Activated T-cell treated with anti-CD3 and anti-CD28 coated beads, Interleukin-2, amount 50 U/mL, for 72 hours (primary cell): ENCODE measurements at places on chromosomes 6 and 20. TPM values are rescaled to one million over a fixed set of nuclear protein-coding genes. Genes with fewer than 3 reads are reported as not detected.

The GTSF1L gene
- total RNA-seq = not detected

DNA sequence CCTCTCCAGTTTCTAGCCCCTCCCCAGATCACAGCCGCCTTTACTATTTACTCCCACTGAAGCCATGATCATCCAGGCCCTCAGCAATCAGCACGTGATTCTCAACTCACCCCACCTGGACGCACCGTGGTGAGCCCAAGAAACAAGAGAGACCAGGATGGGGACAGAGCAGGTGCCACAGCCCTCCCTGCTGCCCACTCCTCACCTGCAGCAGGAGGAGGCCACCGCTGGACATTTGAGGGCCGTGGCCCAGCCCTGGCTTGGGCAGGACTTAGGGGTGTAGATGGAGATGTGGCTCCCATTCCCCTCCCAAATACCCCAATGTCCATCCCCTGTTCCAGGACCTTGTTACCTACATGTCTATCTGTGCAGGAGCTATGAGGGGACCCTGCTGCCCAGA lies 20.3 kb downstream of the HLA-F start:
- no peak overlapping the region for H3K4me3 ChIP-seq
- no peak overlapping the region for H3K27ac ChIP-seq
- peaks cover 12% of the 10 kb centered on the region for H3K4me1 ChIP-seq
- DNase-seq = no peak
- no peaks in the 10 kb centered on the region for H3K36me3 ChIP-seq

DNA sequence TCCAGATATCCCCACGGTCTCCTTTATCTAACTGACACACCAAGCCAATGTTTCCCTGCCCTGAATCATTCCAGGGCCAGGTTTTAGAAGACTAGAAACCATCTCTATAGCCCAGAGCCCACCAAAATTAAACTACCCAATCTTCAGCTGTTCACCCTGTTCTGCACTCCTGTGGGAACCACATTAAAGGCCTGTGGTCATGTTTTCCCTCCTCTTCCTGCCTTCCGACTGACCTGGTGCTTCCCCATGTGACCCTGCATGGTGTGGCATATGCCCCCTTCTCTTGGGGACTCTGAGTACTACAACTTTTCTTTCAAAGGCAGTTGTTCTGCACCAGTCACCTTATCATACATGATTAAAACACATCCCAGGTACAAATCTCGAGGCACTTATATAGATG lies 155.0 kb downstream of the TMEM200A start:
- H3K4me3 ChIP-seq = no peak overlapping the region
- no peak for DNase-seq
- H3K27ac ChIP-seq = no peak overlapping the region
- H3K36me3 ChIP-seq = peaks cover 18% of the 10 kb centered on the region
- no peaks in the 10 kb centered on the region for H3K27me3 ChIP-seq
- H3K4me1 ChIP-seq = peaks cover 58% of the 10 kb centered on the region

The RIPK1 gene
- total RNA-seq = 23.6 TPM

GRCh38 chr6:153309651-153310050 lies 178.6 kb upstream of the RGS17 start:
- DNase-seq = no peak
- no peaks in the 10 kb centered on the region for H3K27me3 ChIP-seq
- H3K36me3 ChIP-seq = no peaks in the 10 kb centered on the region
- H3K4me3 ChIP-seq = no peak overlapping the region

GRCh38 chr6:150894935-150895552 lies 29.5 kb downstream of the MTHFD1L start:
- H3K27ac ChIP-seq = peak overlapping the region; percentile 42
- H3K27me3 ChIP-seq = no peaks in the 10 kb centered on the region
- peak; percentile 21 for DNase-seq
- H3K4me3 ChIP-seq = peak overlapping the region; percentile 40
- peaks cover 31% of the 10 kb centered on the region for H3K36me3 ChIP-seq

- H3K4me1 ChIP-seq = no peaks in the 10 kb centered on the region
- H3K27me3 ChIP-seq = no peaks in the 10 kb centered on the region
- H3K27ac ChIP-seq = no peak overlapping the region
- DNase-seq = no peak
- H3K36me3 ChIP-seq = no peaks in the 10 kb centered on the region
Observed at GRCh38 chr6:94065707-94066337, 646.5 kb upstream of the EPHA7 start.

DNA sequence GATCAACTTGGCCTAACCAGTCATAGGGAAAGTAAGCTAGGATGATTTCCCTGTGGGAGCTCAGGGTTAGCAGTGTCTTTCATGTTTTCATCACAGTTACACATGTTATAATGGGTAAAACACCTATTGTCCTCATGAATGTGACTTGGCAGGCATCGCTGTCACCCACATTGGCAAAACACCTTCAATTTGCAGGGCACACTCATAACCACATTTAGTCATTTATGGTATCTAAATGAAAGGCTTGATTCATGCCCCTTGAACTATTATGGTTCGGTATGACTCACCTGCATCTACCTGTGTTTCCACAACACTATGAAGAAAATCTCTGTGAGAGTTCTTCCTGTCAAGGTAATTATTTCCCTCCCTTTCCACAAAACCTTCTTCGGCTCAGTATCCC lies 49.2 kb downstream of the FRK start:
- peaks cover 15% of the 10 kb centered on the region for H3K4me1 ChIP-seq
- peak; percentile 73 for DNase-seq
- no peaks in the 10 kb centered on the region for H3K36me3 ChIP-seq
- peaks cover 46% of the 10 kb centered on the region for H3K27me3 ChIP-seq
- H3K27ac ChIP-seq = peak overlapping the region; percentile 22

GRCh38 chr6:124699038-124699437 lies 263.2 kb upstream of the RNF217 start:
- no peak for DNase-seq
- no peak overlapping the region for H3K4me3 ChIP-seq
- H3K4me1 ChIP-seq = no peaks in the 10 kb centered on the region
- H3K36me3 ChIP-seq = no peaks in the 10 kb centered on the region
- H3K27me3 ChIP-seq = no peaks in the 10 kb centered on the region

- peaks cover 43% of the 10 kb centered on the region for H3K4me1 ChIP-seq
- peak overlapping the region; percentile 86 for H3K27ac ChIP-seq
- peak overlapping the region; percentile 18 for H3K4me3 ChIP-seq
- DNase-seq = peak; percentile 53
- H3K27me3 ChIP-seq = no peaks in the 10 kb centered on the region
- H3K36me3 ChIP-seq = no peaks in the 10 kb centered on the region
Observed at GRCh38 chr20:53080969-53081871, 109.1 kb downstream of the TSHZ2 start.

GRCh38 chr6:104816125-104816524 lies 43.6 kb downstream of the HACE1 start:
- H3K4me3 ChIP-seq = no peak overlapping the region
- DNase-seq = no peak
- H3K4me1 ChIP-seq = peaks cover 11% of the 10 kb centered on the region

GRCh38 chr6:91697010-91697695 lies 1110.3 kb upstream of the MAP3K7 start:
- H3K36me3 ChIP-seq = peaks cover 3% of the 10 kb centered on the region
- H3K27me3 ChIP-seq = no peaks in the 10 kb centered on the region

GRCh38 chr6:37236921-37237320 lies 20.7 kb upstream of the TBC1D22B start:
- no peaks in the 10 kb centered on the region for H3K27me3 ChIP-seq
- peaks cover 46% of the 10 kb centered on the region for H3K4me1 ChIP-seq
- H3K4me3 ChIP-seq = no peak overlapping the region
- no peaks in the 10 kb centered on the region for H3K36me3 ChIP-seq
- H3K27ac ChIP-seq = no peak overlapping the region
- DNase-seq = no peak

DNA sequence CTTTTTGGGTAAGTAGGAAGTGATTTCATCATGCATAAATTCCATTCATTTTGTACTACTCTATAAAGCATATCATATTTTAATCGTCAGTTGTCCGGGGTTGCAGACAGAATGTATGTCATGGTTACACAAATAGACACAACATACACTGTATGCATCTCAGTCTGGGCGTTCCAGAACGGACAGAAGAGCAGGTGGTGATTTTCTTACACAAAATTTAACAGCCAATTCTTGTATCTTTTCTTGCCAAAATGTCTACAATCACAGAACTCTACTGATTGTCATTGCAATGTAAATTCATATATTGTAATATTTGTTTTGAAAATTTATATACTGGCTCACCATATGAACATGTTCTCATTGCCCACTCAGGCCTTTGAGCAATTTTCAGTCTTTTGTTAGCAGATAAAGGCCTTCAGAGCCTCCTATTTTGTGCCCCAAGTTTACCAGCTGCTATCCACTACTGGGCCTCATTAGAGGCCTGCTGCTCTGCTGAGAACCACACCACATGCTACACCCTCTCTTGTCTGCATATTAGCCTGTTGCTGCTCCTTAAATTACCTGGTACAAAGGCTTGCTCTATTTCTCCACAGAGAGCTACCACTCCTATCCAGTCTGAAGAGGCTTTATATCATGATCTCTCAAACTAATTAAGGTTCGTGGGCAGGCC lies 61.5 kb downstream of the PRDM13 start:
- H3K4me1 ChIP-seq = no peaks in the 10 kb centered on the region
- DNase-seq = no peak
- peaks cover 11% of the 10 kb centered on the region for H3K27me3 ChIP-seq
- H3K27ac ChIP-seq = no peak overlapping the region
- no peak overlapping the region for H3K4me3 ChIP-seq

- no peak for DNase-seq
- no peaks in the 10 kb centered on the region for H3K36me3 ChIP-seq
- H3K27ac ChIP-seq = no peak overlapping the region
- H3K4me1 ChIP-seq = no peaks in the 10 kb centered on the region
- no peak overlapping the region for H3K4me3 ChIP-seq
Observed at GRCh38 chr6:130421585-130421984, 55.8 kb downstream of the TMEM200A start.

- H3K27ac ChIP-seq = no peak overlapping the region
- H3K4me3 ChIP-seq = no peak overlapping the region
- no peak for DNase-seq
- H3K4me1 ChIP-seq = no peaks in the 10 kb centered on the region
- H3K27me3 ChIP-seq = no peaks in the 10 kb centered on the region
Observed at GRCh38 chr6:144845186-144845585, 560.1 kb downstream of the UTRN start.

DNA sequence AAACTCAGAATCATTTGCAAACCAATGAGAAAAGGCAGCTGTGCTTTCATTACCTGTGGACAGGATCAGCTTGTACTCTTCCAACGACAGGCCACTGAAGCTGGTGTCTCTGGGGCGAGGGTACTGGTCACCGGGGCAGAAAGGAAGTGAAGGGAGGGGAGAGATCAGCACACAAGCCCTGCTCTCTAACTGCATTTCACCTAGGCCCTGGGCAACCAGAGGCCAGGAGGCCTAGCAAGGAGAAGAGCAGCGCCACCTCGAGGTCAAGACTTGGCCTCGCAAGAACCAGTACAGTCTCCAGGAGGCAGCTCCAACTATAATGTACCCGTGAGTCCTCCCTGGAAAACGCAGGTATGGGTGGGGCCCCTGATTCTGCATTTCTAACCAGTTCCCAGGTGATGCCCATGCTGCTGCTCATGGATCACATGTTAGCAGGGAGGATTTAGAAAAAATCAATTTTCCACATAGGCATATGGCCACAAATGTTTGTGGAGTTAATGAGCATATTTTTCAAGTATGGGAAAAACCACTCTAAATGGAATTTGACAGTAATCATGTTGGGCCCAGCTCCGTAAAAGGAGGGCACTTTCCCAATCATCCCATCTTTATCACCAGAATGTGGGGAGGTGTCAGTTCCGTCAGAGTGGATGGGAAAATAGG lies 11.0 kb downstream of the UQCC2 start:
- peak overlapping the region; percentile 82 for H3K4me3 ChIP-seq
- peak overlapping the region; percentile 96 for H3K27ac ChIP-seq
- DNase-seq = peak; percentile 81
- H3K27me3 ChIP-seq = no peaks in the 10 kb centered on the region
- H3K36me3 ChIP-seq = peaks cover 2% of the 10 kb centered on the region

DNA sequence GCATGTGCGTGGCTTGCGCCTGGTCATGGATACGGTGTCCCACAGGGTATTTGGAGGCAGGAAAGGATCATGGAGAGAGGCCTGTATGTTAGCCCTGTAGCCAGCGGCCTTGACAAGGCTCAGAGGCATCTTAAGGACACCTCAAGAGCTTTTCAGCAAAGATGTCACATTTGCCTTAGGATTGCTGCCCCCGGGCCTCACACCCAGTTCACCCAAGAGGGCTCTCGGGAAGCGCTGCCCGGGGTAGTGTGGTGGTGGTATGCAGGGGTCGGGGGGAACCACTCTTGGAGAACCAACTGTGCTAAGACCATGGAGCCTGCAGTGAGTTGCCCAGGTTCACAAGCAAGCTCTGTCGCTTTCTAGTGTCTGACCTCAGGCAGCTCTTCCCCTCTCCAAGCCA lies 36.9 kb upstream of the VSTM2L start:
- H3K4me1 ChIP-seq = no peaks in the 10 kb centered on the region
- DNase-seq = no peak
- H3K36me3 ChIP-seq = peaks cover 5% of the 10 kb centered on the region
- H3K27ac ChIP-seq = no peak overlapping the region
- H3K4me3 ChIP-seq = no peak overlapping the region
- H3K27me3 ChIP-seq = no peaks in the 10 kb centered on the region

The SGK2 gene
- 1.7 TPM for total RNA-seq

The MKKS gene
- 7.7 TPM for total RNA-seq

- H3K4me1 ChIP-seq = peaks cover 7% of the 10 kb centered on the region
- peaks cover 62% of the 10 kb centered on the region for H3K27me3 ChIP-seq
- H3K4me3 ChIP-seq = peak overlapping the region; percentile 50
- H3K27ac ChIP-seq = no peak overlapping the region
Observed at GRCh38 chr20:46307139-46307998, 929 bp downstream of the CDH22 start.

The MAP3K5 gene
- total RNA-seq = 18.5 TPM

- no peak for DNase-seq
- no peaks in the 10 kb centered on the region for H3K36me3 ChIP-seq
- no peak overlapping the region for H3K4me3 ChIP-seq
- H3K27ac ChIP-seq = no peak overlapping the region
- H3K27me3 ChIP-seq = no peaks in the 10 kb centered on the region
- H3K4me1 ChIP-seq = no peaks in the 10 kb centered on the region
Observed at GRCh38 chr20:59725476-59726280, 121.3 kb downstream of the PHACTR3 start.

- DNase-seq = no peak
- H3K36me3 ChIP-seq = no peaks in the 10 kb centered on the region
- H3K4me1 ChIP-seq = no peaks in the 10 kb centered on the region
- no peak overlapping the region for H3K4me3 ChIP-seq
Observed at GRCh38 chr6:71114986-71115385, 158.1 kb upstream of the B3GAT2 start.

GRCh38 chr6:123526128-123526527 lies 110.6 kb downstream of the TRDN start:
- no peak overlapping the region for H3K4me3 ChIP-seq
- H3K27me3 ChIP-seq = no peaks in the 10 kb centered on the region
- DNase-seq = no peak
- H3K27ac ChIP-seq = no peak overlapping the region
- H3K36me3 ChIP-seq = no peaks in the 10 kb centered on the region
- H3K4me1 ChIP-seq = no peaks in the 10 kb centered on the region

The BTN1A1 gene
- total RNA-seq = 0.10 TPM
